ENCODE measurements at places on chromosomes 11 and 22.

DNA sequence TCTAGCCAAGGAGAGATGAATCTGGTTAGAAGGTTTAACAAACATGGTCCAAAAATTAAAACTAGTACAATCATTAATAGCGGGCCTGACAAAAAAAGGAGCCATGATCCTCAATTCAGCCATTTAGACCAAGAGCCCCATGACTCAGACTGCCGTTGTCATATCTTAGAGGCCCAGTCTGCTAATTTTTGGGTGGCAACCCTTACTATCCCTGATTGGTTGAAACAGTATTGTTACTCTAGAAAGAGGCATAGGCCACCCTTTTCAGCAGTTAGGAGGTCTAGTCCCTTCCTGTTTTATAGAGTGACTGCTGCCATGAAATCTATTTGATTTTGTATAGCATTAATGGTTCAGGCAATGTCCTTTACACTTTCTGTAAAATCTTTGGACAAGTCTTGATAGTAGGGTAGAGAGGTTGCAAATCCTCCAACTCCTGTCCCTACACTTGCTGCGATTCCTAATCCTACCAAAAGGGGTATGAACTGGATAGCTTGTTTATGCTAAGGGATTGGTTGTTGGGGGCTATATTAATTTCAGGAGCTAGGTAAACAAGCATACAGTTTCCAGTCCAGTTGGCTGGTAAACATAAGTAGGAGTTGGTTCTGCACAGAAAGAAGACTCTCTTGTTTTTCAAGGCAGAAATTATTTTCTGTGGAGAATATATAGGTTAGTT lies 1056.3 kb upstream of the CNTN5 start:
- DNase-seq = no peak

DNA sequence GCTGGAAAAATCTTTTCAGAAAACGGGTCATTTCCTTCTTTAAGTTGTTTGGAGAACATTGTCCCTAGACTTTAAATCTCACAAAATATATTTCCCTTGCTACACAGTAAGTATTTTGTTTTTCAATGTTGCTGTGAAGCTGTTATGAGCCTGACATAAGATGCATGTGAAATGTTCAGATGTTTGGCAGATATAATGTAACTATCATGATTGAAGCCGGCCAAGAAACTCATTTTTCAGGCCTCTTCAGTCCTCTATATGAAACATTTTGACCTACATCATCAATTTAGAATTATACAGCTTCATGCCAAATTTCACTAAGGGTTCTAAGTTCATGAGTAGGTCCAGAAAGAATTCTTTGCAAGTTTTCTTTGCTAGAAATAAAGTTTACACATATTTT lies 133.8 kb downstream of the JRKL start:
- DNase-seq = no peak

DNA sequence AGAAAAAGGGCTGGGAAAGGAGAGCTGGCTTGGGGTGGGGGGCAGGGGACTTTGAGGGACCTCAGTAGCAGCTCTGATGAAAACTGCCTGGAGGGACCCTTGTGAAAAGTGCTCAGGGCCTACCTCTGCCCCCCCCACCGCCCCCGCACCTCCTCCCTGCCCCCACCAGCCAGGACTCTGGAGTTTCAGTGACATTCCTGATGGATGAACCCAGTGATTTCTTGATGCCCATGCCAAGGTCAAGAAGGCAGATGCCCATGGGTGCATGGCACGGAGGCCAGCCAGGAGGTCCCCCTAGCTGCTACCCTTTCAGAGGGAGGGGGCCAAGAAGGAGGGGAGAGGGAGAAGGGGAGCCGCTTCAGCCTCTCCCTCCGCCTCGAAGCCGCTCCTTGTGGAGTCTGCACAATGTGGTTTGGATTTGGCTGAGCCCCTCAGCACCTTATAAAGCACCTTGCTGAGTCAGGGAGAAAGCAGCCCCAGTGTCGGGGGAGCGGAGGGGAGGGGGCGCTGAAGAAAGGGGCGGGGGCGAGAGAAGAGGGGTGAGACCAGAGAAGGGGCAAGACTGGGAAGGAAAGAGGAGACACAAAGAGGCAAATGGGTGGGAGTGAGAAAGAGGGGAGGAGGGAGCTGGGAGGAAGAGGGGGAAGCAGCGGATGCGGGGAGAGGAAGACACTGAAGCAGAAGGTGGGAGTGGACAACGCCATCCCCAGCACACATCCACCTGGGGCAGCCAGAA lies 2.1 kb upstream of the CLCF1 start:
- DNase-seq = no peak

DNA sequence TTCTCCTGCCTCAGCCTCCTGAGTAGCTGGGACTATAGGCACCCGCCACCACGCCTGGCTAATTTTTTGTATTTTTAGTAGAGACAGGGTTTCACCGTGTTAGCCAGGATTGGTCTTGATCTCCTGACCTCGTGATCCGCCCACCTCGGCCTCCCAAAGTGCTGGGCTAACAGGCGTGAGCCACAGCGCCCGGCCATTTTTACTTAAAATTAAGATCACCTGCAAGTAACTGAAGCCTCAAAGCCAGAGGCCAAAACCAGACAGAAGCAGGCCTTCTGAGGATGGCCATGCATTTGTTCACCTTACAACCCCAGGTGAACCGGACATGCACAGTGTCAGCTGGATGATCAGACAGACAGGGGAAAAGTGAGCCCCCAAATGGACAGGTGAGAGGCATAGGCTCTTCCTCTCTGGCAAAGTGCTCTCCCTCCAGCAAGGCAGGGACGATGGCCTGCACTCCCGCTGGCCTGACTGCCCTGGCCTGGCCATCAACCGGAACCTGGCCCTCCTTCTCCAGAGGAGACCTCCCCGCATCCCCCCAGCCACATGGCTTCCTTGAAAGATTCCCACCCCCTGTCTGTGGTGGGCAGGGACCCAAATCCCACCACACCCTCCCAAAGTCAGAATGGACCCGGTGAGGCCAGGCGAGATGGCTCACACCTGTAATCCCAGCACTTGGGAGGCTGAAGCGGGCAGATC lies 25.9 kb downstream of the APOBEC3H start:
- DNase-seq = no peak

DNA sequence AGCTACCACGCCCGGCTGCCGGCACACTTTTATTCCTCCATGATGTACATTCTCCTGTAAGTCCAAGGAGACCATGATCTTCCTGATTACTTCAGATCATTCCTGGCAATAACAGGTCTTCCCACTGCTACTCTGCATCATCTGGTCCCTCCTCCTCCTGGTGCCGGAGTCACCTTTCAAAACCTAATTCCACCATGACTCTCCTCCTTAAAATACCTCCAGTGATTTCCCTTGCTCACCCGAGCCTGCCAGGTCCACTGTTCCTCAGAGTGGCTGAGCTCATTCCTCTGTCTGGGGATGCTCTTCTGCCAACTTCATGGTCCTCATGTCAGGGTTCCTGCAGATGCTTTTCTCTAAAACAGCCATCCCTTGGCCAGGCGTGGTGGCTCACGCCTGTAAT lies 3.9 kb upstream of the LTBP3 start:
- no peak for DNase-seq

- DNase-seq = no peak
Measured at GRCh38 chr11:129974672-129975071, 28.0 kb downstream of the PRDM10 start.
